Kidney (tissue), 22 donors: ENCODE measurements at places on chromosomes 3 and 15. TPM values are rescaled to one million over a fixed set of nuclear protein-coding genes. Genes with fewer than 3 reads are reported as not detected.

DNA sequence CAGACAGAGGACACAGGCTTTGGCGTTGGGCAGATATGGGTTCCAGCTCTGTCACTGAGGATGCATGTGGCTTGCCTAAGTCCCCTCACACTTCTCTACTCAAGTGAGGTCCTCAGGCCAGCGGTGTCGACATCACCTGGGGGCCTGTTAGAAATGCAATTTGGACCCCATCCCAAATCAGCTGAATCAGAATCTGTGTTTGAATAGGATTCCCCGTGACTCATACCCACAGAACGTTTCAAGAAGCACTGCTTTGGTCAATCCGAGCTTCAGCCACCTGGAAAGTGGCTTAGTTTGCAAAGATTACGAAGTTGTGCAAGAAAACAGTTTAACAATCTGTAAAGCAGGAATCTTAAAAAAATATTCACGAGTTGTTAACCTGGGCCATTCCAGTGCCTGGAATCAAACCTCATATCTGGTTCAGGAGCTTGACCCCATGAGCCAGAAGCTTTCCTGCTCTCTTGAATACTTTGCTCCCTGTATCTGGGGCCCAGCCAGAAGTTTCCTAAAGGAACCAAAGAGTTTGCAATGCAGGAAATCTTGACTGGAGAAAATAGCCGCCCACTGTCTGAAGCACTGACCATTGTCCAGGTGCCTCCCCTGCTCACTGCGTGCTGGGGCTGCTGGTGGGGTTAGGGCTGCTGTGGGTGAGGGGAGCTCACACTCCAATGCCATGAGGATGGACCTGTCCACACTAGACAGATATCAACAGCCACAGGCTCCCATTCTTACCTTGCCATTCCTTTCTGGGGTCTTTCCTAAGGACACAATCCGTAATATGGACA, 208.5 kb upstream of the LINGO1 start:
- no peaks in the 10 kb centered on the region for H3K36me3 ChIP-seq
- H3K27ac ChIP-seq = no peak overlapping the region
- no peak for DNase-seq
- no peak overlapping the region for H3K4me3 ChIP-seq
- H3K27me3 ChIP-seq = no peaks in the 10 kb centered on the region
- H3K4me1 ChIP-seq = no peaks in the 10 kb centered on the region

DNA sequence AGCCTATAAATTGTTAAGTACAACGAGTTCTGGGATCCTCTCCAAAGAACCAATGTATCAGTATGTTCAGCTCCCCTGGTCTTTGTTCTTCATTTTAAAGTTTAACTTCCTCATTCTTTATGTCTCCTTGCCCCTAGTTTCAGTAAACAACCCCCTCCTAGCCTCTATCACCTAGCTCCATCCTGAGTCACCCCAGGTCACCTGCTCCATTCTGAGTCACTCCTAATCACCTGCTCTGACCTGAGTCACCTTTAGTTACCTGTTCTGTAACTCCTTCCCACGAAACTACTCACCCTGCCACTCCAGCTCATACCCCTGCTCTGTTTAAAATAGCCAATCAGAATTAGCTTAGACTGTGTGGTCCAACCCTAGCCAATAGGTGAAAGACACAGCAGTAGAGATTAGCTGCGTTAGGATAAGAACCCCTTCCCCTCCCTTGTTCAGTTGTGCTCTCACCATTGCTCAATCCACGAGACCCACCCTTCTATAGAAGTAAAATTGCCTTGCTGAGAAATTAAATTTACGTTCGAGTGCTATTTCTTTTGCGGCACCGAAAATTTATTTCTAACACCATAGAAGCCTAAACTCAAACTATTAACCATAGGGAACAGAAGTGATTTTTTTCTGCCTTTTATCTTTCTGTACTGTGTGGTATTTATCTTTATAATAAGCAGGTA, 245.0 kb upstream of the ADAMTS9 start:
- H3K36me3 ChIP-seq = no peaks in the 10 kb centered on the region
- no peak overlapping the region for H3K27ac ChIP-seq
- H3K4me1 ChIP-seq = peaks cover 4% of the 10 kb centered on the region
- H3K4me3 ChIP-seq = no peak overlapping the region
- no peak for DNase-seq

The FRMD5 gene
- polyA plus RNA-seq = 0.32 TPM

- H3K27ac ChIP-seq = no peak overlapping the region
- H3K4me3 ChIP-seq = no peak overlapping the region
- DNase-seq = no peak
- H3K4me1 ChIP-seq = no peaks in the 10 kb centered on the region
- H3K36me3 ChIP-seq = no peaks in the 10 kb centered on the region
Measured at GRCh38 chr15:57914350-57915055, 151.0 kb downstream of the ALDH1A2 start.

The DUOXA2 gene
- polyA plus RNA-seq = 0.37 TPM

The CLRN1 gene
- not detected for polyA plus RNA-seq

The KCNH8 gene
- polyA plus RNA-seq = not detected

The WDR5B gene
- polyA plus RNA-seq = 3.8 TPM

DNA sequence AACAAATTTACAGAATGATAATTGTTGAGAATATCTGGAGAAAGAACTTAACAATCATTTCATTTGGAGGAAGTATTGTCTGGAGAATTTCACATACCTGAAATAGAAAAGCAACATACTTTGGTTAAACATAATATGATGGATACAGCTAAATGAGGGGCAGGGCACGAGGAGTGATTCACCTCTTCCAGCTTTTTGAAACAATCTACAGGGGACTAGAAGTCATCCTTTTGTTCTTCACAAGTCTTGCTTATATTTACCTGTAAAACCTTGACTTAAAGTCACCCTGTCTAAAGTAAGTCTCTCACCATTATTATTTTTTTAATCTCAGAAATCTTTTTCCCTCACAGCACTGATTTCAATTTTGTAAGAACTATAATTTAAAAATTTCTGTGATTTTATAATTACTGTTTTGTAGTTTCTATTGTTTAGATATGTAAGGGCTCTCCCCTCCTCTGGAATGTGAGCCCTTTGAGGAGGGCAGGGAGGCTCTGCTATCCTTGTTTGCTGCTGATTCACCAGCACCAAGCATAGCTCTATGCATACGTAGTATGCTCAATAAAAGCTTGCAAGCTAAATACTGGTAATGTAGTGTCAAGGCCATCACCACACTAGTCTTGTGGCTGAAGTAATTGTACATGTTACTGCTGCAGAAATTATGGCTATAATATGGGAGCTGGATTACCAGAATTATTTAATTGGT, 193.9 kb upstream of the THRB start:
- H3K4me3 ChIP-seq = no peak overlapping the region
- H3K4me1 ChIP-seq = no peaks in the 10 kb centered on the region
- H3K27ac ChIP-seq = no peak overlapping the region

The SLCO2A1 gene
- polyA plus RNA-seq = 27.2 TPM

The ARID3B gene
- polyA plus RNA-seq = 2.3 TPM

The SLC12A1 gene
- 370 TPM for polyA plus RNA-seq

The MYL3 gene
- 81.9 TPM for polyA plus RNA-seq

DNA sequence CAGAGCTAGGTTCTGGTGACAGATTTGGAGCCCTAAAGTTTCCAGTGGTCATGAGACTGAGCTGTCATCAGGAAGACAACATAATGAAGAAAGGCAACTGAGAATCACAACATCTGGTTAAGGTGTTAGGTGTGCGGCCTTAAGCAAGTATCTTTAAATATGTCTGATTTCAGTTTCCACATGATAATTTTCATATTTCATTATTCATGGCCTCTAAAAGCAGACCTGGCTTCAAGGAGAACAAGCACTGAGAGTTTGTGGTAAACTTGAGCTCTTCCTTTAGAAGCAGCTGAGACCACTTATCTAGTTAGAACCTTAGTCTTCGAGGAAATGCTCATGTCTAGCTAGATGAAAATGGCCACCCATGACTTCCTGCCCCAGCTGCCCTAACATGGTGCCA, 25.7 kb upstream of the MYLK start:
- H3K4me1 ChIP-seq = no peaks in the 10 kb centered on the region
- no peaks in the 10 kb centered on the region for H3K27me3 ChIP-seq
- H3K4me3 ChIP-seq = no peak overlapping the region
- DNase-seq = no peak
- no peak overlapping the region for H3K27ac ChIP-seq
- no peaks in the 10 kb centered on the region for H3K36me3 ChIP-seq

GRCh38 chr15:36638671-36639070, 59.2 kb downstream of the CDIN1 start:
- H3K36me3 ChIP-seq = no peaks in the 10 kb centered on the region
- no peak overlapping the region for H3K27ac ChIP-seq
- H3K27me3 ChIP-seq = no peaks in the 10 kb centered on the region
- H3K4me1 ChIP-seq = no peaks in the 10 kb centered on the region

DNA sequence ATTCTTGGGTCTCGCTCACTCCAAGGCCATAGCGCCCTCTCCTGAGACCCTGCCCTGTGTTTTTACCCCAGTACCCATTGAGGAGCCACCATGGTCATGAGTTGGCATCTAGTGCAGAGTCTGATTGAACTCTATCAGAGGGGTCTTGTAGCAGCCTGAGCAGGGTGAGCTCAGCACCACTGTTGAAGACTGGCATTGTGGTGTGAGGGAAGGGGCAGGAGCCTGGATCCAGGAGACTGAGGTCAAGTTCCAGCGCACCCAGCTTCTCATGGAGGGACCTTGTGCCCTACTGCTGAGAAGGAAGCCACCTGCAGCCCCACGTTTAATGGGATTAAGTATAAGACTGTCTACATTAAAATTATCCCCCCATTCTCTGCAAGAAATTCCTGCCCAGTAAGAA, 65.8 kb upstream of the LARS2 start:
- no peak for DNase-seq
- H3K4me3 ChIP-seq = no peak overlapping the region
- H3K36me3 ChIP-seq = no peaks in the 10 kb centered on the region

DNA sequence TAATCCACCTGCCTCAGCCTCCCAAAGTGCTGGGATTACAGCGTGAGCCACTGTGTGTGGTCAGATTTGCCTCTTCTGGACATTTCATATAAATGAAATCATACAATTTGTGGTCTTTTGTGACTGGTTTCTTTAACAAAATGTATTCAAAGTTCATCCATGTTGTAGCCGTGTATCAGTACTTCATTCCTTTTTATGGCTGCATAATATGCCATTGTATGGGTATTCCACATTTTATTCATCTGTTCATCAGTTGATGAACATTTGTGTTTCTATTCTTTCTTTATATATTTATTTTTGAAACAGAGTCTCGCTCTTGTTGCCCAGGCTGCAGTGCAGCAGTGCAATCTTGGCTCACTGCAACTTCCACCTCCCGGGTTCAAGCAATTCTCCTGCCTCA, 25.8 kb downstream of the WDR76 start:
- H3K4me3 ChIP-seq = no peak overlapping the region
- H3K27ac ChIP-seq = no peak overlapping the region
- H3K4me1 ChIP-seq = no peaks in the 10 kb centered on the region
- no peak for DNase-seq
- no peaks in the 10 kb centered on the region for H3K27me3 ChIP-seq

The CISH gene
- polyA plus RNA-seq = 59.4 TPM

The SLC49A4 gene
- 10.4 TPM for polyA plus RNA-seq

DNA sequence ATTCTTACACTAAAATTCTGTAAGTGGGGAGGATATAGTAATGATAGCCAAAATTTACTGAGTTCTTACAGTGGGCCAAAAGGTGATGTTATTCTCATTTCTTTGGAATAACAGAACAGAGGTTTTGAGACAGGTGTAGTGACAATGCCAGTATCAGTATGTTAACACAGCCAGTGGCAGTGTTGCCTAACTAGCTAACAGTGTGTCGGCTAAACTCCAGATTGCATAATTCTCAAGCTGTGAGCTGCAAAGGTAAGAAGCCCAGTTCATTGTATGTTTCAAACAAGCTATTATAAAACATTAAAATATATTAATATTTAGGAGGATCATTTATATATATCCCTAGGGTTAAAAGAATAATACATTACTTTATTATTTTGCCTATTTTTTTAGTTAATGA, 920 bp downstream of the SLC15A2 start:
- DNase-seq = no peak
- peaks cover 5% of the 10 kb centered on the region for H3K4me1 ChIP-seq
- no peak overlapping the region for H3K27ac ChIP-seq
- H3K27me3 ChIP-seq = no peaks in the 10 kb centered on the region

The PPP1R14D gene
- 4.0 TPM for polyA plus RNA-seq

DNA sequence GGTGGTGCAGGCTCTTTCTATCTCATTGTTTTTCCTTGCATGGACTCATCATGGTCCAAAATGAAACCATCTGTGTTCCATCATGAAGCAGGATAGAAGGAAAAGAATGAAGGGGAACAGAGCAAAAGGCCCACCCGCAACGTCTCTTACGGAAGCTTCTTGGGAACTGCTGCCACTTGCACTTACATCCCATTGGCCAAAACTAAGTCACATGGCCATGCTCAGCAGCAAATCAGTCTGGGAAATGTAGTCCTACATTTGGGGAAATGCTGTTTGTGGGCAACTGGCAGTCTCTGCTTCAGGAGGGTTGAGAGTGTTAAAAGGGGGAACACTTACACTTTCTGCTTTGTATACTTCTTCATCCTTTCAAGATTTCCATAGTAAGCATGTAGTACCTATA, 191.6 kb downstream of the SV2B start:
- DNase-seq = no peak
- H3K36me3 ChIP-seq = no peaks in the 10 kb centered on the region
- H3K27ac ChIP-seq = no peak overlapping the region
- H3K4me3 ChIP-seq = no peak overlapping the region
- H3K4me1 ChIP-seq = no peaks in the 10 kb centered on the region
- no peaks in the 10 kb centered on the region for H3K27me3 ChIP-seq

The ZNF385D gene
- 1.4 TPM for polyA plus RNA-seq

The LRTM1 gene
- not detected for polyA plus RNA-seq

DNA sequence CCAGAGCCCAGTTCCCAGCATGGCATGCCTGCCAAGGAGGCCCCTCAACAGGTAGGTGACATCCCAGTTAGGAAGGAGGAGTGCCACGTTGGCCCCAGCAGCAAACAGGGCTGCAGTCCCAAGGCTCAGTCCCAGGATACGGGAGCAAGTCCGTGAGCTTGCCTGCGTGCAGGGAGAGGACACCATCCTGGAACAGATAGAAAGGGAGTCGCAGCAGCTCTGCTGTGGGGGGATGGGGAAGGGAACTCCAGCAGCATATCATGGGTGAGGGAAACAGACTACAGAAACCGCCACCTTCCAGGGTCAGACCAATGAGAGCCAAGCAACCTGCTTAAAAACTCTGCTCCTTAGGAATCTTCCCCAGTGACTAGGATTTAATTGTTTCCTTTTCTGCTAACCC, 9.4 kb upstream of the DYNLT2B start:
- no peaks in the 10 kb centered on the region for H3K4me1 ChIP-seq
- no peak for DNase-seq
- H3K27me3 ChIP-seq = no peaks in the 10 kb centered on the region
- no peak overlapping the region for H3K4me3 ChIP-seq
- H3K36me3 ChIP-seq = no peaks in the 10 kb centered on the region
- no peak overlapping the region for H3K27ac ChIP-seq

The TPRA1 gene
- 35.4 TPM for polyA plus RNA-seq

The MBNL1 gene
- polyA plus RNA-seq = 22.0 TPM

The GOLGA8J gene
- polyA plus RNA-seq = not detected

The EPB42 gene
- not detected for polyA plus RNA-seq
